GM23338 (cell line): ENCODE measurements at places on chromosomes 16 and 17. TPM values are rescaled to one million over a fixed set of nuclear protein-coding genes. Genes with fewer than 3 reads are reported as not detected.

HAS3 gene
- total RNA-seq = 54.9 and 56.7 TPM in 2 replicates

DHODH gene
- total RNA-seq = 11.7 and 15.1 TPM in 2 replicates

DNA sequence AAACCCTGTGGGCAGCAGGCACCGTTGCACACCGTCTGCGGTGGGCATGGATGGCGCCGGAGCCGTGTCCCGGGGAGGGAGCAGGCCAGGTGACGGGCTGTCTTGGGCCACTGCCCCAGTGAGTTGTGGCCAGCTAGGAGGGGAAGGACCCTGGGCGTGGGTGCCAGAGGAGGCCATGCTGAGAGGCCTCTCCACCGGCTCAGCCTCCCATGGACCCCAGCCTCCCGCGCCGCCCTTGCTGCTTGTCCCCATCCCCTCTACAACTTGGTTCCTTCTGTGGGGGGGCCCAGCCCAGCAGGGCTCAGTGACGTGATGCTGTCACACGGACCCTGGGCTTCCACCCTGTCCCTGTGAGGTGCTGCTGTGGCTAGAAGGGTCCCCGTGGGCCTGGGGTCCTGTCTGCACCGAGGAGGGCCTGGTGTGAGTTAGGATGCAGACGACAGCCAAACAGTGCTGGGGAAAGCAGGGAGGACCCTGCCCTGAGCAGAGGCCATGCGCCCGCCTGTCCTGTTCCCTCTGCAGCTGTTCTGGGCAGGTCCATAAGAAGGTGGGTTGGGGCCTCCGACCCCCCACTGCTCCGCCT is 11.3 kb downstream of the UBE2I start:
- H3K36me3 ChIP-seq = peaks cover 31% of the 10 kb centered on the region
- no peaks in the 10 kb centered on the region for H3K4me1 ChIP-seq

DNA sequence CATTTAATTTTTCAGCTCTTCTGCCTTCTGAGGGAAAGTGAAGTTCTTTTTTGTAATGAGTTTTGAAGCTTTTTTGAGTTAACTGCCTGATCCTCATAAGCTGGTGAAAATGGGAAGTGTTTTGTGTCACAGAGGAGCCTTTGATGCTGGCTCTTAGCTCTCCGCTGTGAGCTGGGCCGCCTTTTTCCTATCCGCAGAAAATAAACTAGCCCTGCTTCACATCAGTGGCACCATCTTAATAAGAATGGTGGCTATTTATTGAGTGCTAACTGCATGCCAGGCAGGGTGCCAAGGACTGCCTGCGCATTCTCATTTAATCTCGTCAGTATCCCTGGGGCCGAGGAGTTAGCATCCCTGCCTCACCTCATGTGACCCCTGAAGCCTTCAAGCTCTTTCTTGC is 309.0 kb downstream of the CPPED1 start:
- H3K27ac ChIP-seq = no peak overlapping the region
- H3K4me3 ChIP-seq = no peak overlapping the region
- H3K27me3 ChIP-seq = no peaks in the 10 kb centered on the region
- H3K36me3 ChIP-seq = no peaks in the 10 kb centered on the region
- no peak for DNase-seq
- no peaks in the 10 kb centered on the region for H3K4me1 ChIP-seq

GRCh38 chr17:12256380-12256995 is 235.8 kb downstream of the MAP2K4 start:
- H3K4me1 ChIP-seq = no peaks in the 10 kb centered on the region
- peak; percentile 61 for DNase-seq
- no peak overlapping the region for H3K27ac ChIP-seq
- H3K27me3 ChIP-seq = no peaks in the 10 kb centered on the region
- no peaks in the 10 kb centered on the region for H3K36me3 ChIP-seq
- no peak overlapping the region for H3K4me3 ChIP-seq

DNA sequence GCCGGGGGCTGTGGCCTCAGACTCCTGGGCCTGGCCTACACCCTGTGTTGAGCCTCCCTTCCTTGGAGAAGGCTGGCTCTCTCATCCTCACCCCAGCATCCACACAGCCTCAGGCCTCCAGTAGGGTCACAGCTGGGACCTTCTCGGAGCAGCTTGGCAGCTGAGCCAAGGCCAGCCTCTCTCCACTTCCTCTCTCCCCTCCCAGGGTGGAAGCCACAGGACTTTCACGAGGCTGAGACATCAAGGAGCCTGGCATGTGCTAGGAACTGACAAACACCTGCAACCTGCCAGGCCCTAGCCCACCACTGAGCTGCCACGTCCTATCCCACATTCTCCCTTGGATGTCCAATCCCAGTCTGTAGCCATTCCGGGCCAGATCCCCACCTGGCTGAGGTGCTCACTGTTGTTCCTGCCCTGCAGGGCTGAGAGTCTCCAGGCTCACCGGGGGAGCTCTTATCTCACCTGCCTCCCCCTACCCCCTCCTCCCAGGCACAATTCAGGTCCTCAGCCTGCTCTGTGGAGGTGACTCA is 3.1 kb downstream of the MMP15 start:
- peak overlapping the region; percentile 96; the same call in 1 of the 2 replicates for H3K4me3 ChIP-seq
- DNase-seq = peak; percentile 30
- H3K27me3 ChIP-seq = peaks cover 5% of the 10 kb centered on the region; the same call in 1 of the 2 replicates
- H3K36me3 ChIP-seq = no peaks in the 10 kb centered on the region
- H3K4me1 ChIP-seq = peaks cover 34% of the 10 kb centered on the region
